ELF-1 (cell line): ENCODE measurements at places on chromosomes 2 and 18.

DNA sequence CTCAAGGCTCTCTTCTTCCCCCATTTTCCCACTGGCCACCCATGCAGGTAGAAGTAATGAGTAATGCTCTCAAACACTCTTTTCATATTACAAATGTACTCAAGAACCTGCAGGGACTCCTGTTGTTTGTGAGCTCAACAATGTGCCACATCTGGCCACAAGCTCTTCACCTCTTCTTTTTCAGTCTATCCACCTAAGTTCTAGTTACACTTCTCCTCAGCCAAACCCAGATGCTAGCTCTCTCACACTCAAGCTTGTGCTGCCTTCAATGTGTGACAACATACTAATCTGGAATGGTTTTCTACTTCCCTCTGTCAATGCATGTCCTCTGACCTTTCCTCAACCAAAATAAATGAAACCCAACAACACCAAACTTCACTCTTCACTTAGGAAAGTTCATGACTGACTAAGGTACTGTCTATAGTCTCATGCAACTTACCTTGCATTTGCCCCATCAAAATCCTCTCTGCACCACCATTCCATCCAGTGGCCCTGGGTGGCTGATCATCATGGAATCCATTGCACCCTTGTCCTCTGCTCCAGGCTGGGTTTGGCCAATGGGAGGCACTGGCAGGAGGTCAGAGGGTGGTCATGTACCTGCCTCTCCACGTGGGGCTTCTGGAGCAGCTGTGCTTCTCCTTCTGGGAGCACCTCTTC lies 5.3 kb upstream of the IL18R1 start:
- no peak for DNase-seq

GRCh38 chr2:64582774-64583340 lies 58.7 kb downstream of the AFTPH start:
- DNase-seq = no peak

- DNase-seq = peak; percentile 32
These were observed 12.4 kb downstream of the EIPR1 start for GRCh38 chr2:3365219-3365618.

GRCh38 chr2:64945973-64946768 lies 43.0 kb upstream of the SLC1A4 start:
- no peak for DNase-seq

- peak; percentile 49 for DNase-seq
These were observed 163.8 kb downstream of the WDPCP start for GRCh38 chr2:63424329-63425078.

DNA sequence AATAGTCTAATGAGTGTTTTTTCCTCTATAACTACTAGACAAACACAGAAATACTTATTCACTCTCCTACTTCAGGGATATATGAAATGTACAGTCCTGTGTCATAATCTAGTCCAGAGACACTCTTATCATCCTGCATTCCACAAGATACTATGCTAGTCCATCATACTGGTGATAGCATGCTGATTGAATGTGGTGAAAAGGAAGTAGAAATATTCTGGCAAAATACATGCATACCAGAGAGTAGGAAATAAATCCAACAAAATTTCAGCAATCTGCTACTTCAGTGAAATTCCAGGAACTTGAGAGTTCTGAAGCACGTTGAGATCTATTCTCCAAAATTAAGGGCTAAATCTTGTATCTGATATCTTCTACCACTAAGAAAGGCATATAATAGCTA lies 353.9 kb downstream of the PID1 start:
- DNase-seq = no peak

DNA sequence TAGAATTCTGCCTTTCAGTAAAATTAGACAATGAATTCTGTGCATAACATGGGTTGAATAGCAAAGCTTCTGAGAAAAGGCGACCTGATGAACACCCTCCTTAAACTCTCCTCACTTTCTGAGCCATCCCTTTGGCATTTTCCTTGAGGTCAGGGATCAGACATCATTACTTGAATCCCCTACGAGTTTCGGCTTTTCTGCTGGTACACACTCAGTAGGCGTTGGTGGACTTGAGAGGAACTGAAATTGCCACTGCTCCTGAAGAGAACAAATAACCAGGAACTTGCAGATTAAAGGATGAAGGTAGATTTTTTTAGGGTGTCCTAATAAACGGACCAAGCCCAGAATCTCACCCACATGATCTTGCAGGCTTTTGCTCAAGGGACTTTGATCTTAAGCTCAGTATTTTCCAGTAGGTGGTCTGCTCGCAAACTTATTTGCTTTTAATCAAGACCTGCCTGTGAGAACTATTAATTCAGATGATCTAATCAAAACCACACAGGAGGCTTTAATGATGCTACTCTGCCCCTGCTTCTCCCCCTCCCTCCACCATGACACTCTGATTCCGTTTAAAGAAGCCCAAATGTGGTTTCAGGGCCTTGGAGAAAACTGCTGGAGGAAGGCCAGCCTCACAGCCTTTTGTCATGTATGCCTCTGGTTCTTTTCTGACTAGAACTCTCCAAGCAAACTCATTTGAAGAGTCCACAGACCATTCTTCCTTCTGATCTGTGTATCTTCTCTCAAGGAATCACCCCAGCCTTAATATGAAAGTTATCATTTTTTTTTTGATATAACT lies 124.9 kb downstream of the PRKCE start:
- no peak for DNase-seq
